ENCODE measurements at places on chromosomes 6 and 20.

- DNase-seq = no peak
Observed at GRCh38 chr6:167995302-167995701, 2.2 kb upstream of the KIF25 start.

GRCh38 chr6:32889533-32889932 lies 35.5 kb downstream of the PSMB9 start:
- DNase-seq = no peak

DNA sequence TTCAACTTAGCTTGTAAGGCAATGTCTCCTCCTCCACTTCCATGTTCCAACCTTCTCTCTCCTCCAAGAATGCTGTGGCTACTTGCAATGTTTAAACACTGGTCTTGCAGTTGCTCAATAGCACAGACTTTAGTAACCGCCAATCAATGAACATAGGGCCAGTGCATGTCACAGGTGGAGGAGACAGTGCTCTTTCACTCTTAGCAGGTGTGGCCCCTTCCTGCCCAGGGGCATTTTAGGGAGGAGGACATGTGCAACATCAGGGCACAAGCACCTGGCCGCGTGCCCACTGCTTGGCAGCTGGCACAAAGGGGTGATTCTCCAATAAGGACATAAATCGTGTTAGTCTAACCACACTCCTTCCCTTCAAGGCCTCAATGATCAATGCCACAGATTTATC lies 41.3 kb downstream of the ADGRF1 start:
- no peak for DNase-seq

GRCh38 chr20:32577023-32577422 lies 8.1 kb downstream of the NOL4L start:
- DNase-seq = no peak

GRCh38 chr6:157258878-157259277 lies 64.4 kb downstream of the TMEM242 start:
- DNase-seq = no peak

DNA sequence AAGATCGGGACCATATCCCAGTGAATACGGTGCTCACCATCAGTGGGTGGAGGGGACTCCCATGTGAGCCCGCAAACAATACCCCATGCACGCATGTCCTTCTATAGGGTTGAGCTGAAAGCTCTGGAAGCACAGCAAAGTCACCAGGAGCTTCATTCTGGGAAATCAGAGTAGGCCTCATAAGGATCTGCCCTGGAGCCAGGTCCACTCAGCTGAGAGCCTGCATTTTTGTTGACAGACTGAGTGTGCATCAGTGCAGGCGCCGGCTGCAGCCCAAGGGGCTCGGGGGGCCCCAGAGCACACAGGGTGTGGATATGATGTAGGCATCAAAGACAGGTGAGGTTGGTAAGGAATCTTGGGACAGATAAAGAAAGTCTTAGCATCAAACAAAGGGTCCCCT lies 79.8 kb upstream of the CD93 start:
- DNase-seq = no peak

DNA sequence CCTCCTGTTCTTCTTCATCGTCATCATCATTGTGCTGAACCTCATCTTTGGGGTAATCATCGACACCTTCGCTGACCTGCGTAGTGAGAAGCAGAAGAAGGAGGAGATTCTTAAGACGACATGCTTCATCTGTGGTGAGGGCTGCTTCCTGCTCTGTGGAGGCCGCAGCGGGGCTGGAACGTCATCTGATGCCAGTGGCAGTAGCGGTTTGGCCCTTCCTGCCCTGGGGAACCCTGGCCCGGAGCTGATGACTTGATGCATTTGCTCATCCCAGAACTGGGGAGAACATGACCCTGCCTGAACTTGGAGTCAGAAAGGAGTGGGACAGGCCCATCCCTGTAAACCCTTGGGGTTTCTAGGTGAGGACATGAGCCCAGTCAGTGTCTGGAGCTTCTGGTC lies 18.7 kb downstream of the UQCC2 start:
- DNase-seq = no peak

GRCh38 chr6:2697291-2697690 lies 53.4 kb downstream of the MYLK4 start:
- no peak for DNase-seq

- DNase-seq = no peak
Observed at GRCh38 chr6:168493976-168494375, 53.0 kb downstream of the SMOC2 start.

- DNase-seq = no peak
Observed at GRCh38 chr6:7883381-7883780, 27.2 kb downstream of the TXNDC5 start.

DNA sequence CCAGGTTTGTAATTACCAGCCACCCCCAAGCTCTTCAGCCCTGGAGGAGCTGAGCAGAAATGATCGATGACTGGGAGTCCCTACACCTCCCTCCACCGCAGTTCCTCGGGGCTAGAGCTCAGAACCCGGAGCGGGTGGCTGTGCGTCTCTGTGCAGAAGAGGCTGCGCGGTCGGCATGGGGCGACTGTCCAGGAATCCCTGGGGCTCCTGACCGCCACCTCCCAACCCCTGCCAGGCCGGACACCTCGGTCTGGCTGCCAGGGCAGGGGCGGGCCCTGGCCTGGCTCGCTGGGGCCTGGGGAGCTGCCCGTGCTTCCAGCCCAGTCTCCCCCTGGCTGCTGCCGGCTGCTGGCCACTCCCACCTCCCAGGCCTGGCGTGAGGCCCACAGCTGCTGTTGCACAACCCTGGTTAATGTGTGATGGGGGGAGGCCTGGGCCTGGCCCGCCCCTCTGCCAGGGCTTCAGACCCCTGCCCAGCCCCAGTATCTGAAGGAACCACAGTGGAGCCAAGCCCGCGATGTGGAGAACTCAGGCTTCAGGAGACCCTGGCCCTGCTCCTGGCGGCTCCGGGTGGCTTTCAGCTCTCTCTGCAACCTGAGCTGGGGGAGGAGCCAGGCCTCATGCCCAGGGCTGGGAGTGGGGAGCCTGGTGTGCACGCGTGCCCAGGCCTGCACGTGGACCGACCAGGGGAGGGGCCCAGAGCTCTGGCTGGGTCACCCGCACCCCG lies 1.2 kb downstream of the SLC2A4RG start:
- DNase-seq = peak; percentile 96

- no peak for DNase-seq
Observed at GRCh38 chr6:161498881-161499280, 225.0 kb upstream of the AGPAT4 start.

DNA sequence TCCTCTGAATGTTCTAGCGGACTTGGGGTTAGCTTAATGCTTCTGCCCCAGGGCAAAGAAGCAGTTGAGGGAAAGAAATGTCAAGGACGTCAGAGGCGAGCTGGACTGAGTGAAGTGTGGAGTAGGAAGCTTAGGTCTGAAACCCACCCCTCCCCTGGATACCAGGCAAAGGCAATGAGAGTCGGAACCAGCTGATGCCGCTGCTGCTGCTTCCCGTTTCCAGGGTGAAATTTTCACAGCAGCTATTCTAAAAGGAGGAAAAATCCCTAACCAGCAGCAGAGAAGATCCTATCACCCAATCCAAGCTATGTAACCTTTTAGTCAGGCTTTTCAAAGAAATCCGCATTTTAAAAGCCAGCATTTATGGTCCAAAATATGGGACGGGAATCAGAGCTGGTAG lies 564.3 kb downstream of the LMBRD1 start:
- DNase-seq = no peak
